ENCODE measurements at places on chromosomes 4 and X.

GRCh38 chr4:190014771-190015537 is 12.1 kb downstream of the FRG2 start:
- DNase-seq, result no peak

- no peak for DNase-seq
These were observed 841.6 kb upstream of the FRG1 start for GRCh38 chr4:189098932-189099696.

GRCh38 chr4:124958847-124959246 is 246.3 kb upstream of the ANKRD50 start:
- DNase-seq, result no peak

- no peak for DNase-seq
These were observed 1456.6 kb downstream of the STIM2 start for GRCh38 chr4:28317221-28317620.

DNA sequence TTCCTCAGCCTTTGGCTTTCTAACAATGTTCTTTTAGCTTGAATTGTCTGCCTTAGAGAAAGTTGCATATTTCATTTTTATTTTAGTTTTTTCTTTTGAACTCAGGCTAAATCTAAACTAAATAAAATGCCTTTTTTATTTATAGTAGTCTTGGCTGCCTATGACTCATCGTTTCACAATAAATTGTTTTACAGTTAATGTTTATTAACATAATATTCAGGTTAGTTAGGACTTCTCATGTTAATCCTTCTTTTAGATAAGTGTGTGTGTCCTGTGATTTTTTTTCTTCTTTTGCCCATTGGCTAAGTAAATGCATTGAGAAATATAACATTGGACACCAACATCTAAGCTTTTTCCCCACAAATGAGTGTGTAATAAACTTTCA is 1.6 kb downstream of the RP2 start:
- no peak for DNase-seq

GRCh38 chrX:10042055-10042454 is 74.9 kb downstream of the CLDN34 start:
- no peak for DNase-seq

DNA sequence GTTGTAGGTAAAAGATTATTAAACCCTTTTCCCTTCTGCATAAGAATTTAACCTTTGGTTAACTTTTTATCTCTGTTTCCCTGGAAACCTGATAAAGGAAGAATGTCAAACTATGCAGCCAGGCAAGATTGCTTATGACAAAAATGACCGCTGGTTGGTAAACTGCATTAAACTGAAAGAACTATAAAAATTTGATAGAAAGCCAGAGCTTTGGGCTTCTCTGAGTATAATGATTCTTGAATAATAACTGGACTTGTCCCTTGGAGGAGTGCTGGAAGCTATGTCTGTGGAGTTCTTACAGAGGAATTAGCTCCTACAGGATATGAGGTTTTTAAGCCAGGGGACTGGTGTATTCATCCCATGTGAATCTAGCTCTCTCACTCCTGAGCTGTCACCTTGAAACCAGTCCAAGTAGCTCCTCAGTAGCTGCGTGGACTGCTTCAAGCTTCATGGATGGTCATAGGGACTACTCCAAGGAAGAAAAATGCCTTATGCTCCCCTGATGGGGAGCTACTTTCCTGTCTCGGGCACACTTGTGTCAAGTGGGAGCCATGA is 52.0 kb downstream of the RASL11B start:
- DNase-seq, result no peak

DNA sequence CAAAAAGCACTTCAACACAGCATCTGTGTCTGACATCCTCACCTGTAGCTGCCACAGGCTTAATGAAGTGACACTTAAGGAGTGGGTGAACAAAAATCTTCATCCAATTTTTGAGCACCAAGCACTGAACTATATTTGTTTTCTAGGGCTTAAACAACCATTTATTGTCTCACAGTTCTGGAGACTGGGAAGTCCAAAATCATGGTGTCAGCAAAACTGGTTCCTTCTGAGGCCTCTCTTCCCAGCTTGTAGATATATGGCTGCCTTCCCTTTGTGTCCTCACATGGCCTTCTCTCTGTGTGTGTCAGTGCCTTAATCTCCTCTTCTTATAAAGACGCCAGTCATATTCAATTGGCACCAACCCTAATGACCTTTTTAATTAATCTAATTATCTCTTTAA is 189.2 kb upstream of the CLNK start:
- DNase-seq, result no peak

Measured in iPS DF 19.7 (cell line).